Activated naive CD8-positive, alpha-beta T cell treated with anti-CD3 and anti-CD28 coated beads for 36 hours (primary cell): ENCODE measurements at places on chromosomes 3 and 15. TPM values are rescaled to one million over a fixed set of nuclear protein-coding genes. Genes with fewer than 3 reads are reported as not detected.
A peak's percentile ranks its signal among the peaks of the same experiment; 100 is the strongest.

Gene PPP1R14D
- total RNA-seq = not detected

Gene CX3CR1
- total RNA-seq = 0.25 TPM

Gene TMC3
- total RNA-seq = not detected

Gene SMAD6
- total RNA-seq = 0.04 TPM

Gene RSL24D1
- total RNA-seq = 181 TPM

- peak; percentile 34 for DNase-seq
Observed at GRCh38 chr3:9600597-9600996, 47.0 kb upstream of the LHFPL4 start.

- DNase-seq = no peak
Observed at GRCh38 chr15:48644467-48644826, 1.1 kb downstream of the FBN1 start.

DNA sequence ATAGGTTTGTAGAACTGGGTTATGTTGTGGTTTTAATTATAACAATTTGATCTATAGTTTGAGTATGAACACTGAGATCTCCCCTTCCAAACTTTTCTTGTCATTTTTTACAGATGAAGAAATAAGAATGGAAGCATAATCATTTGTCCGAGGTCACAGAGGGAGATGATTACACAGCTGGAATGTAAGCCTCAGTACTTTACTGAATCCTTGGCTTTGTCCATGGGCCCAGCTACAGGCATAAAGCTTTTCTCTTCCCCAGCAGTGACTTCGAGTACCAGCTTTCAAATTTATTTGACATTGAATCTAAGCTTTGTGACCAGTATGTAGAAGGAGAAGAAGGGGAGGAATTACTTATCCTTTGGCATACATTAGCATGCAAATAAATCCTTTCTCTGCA lies 80.9 kb upstream of the DCBLD2 start:
- no peak for DNase-seq

- no peak for DNase-seq
Observed at GRCh38 chr15:53549697-53550305, 209.7 kb downstream of the WDR72 start.

- DNase-seq = no peak
Observed at GRCh38 chr3:82143661-82144412, 382.4 kb upstream of the GBE1 start.

DNA sequence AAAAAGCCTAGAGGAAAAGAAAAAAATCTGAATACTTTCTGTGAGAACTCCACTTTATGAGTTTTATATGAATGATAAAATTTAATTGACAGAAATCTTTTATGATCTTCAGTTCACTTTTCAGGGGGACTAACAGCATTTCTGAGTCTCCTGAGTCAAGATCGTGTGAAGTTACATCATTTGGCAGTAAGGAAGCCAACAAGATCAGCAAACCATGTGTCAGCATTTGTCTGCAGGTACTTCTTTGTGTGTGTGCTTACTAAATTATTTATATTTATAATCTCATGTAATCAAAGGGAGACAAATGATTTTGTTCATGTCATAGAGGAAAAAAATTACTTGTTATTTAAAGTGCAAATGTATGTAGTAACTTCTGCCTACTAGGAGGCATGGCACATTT lies 217.6 kb downstream of the MBNL1 start:
- DNase-seq = no peak

GRCh38 chr3:132721479-132722164 lies 587 bp downstream of the NPHP3 start:
- peak; percentile 4 for DNase-seq

GRCh38 chr3:79086514-79086913 lies 681.3 kb downstream of the ROBO1 start:
- peak; percentile 3 for DNase-seq

GRCh38 chr15:89377024-89377841 lies 42.6 kb upstream of the POLG start:
- DNase-seq = no peak

DNA sequence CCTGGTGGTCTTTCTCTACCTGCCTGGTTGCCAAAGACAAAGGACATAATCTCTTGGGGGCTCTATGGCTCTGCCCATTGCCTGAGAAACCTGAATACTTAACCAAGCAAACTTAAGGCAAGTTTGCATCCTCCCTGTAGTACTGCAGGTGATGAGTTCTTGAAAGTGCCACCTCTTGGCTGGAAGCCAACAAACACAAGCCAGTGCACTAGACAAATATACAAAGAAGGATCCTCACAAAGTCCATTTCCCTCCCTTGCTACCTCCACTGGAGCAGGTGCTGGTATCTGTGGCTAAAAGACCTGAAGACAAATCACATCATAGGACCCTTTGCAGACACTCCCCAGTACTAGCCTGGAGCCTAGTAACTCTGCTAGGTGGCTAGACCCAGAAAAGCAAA lies 772.3 kb downstream of the SI start:
- DNase-seq = no peak

DNA sequence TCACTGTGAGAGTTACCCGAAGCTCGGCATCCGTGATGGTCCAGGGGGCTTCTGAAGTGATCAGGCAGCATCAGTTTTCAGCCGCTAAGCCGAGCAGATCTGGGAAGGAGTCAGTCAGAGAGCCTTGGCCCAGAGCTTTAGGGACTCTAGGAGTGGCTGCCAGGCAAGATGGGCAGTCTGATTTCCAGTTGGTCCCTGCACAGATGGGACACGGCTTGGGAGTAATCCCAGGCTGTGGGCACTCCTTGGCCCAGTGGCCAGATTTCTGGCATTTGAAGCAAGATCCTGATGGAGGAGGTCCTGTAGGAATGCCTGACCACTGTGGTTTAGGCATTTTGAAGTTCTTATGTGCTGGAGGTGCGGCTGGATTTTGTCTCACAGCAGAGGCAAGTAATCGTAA lies 10.5 kb upstream of the IP6K2 start:
- no peak for DNase-seq

DNA sequence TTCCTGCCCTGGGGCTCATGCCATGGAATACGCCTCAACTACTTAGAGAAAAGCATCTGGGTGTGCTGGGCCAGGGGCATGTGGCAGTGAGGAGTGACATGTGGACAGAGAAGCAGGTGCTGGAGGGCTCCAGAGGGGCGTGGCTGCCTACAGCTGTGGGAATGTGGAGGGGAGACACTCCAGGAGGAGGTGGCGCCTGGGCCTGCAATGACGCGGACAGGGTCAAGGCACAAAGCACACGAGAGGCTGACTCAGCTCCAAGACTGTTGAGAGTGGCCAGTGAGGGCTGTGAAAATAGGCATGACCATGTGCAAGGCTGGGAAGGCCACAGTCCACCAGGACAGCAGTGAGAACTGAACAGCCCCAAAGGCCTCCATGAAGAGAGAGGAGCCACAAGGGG lies 48.5 kb downstream of the PTH1R start:
- DNase-seq = no peak
